NCI-H146 (cell line): ENCODE measurements at places on chromosomes 16 and 17.

DNA sequence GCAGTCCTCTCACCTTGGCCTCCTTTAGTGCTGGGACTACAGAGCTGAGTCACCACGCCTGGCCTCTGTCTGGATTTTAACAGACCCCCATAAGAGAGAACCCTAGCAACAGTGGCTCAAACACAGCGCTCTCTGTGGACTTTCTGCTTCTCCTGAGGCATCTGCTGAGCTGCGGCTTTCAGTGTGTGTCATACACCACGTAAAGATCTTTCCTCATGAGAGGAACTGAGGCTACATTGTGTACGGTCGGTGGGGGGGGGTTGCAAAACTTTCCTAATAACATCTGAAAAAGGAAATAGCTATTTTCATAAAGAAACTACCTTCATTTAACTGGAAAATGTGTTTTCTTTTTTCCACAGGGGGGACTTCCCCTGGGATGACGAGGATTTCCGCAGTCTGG is 32.9 kb downstream of the DEF8 start:
- no peak for DNase-seq

GRCh38 chr16:67995423-67995822 is 3.9 kb downstream of the DPEP2 start:
- DNase-seq = no peak

DNA sequence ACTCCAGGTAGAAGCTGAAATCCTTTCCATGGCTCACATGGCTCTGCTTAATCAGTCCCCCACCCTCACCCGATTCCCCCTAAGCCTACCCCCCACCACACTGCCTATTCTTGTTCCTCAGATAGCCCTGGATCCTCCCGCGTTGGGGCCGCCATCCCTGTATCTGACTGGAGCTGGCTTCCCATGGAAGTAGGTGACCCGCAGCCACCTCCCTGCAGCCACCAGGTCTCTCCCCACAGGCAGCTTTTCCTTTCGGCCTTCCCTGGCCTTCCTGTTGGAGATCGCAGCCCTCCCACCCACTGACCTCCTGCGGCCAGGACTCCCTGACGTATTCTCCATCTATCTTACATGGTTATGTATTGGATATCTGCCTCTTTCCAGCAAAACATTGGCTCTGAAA is 82.3 kb upstream of the MED9 start:
- DNase-seq = no peak

GRCh38 chr17:50272711-50273653 is 1.3 kb upstream of the TMEM92 start:
- DNase-seq = no peak

DNA sequence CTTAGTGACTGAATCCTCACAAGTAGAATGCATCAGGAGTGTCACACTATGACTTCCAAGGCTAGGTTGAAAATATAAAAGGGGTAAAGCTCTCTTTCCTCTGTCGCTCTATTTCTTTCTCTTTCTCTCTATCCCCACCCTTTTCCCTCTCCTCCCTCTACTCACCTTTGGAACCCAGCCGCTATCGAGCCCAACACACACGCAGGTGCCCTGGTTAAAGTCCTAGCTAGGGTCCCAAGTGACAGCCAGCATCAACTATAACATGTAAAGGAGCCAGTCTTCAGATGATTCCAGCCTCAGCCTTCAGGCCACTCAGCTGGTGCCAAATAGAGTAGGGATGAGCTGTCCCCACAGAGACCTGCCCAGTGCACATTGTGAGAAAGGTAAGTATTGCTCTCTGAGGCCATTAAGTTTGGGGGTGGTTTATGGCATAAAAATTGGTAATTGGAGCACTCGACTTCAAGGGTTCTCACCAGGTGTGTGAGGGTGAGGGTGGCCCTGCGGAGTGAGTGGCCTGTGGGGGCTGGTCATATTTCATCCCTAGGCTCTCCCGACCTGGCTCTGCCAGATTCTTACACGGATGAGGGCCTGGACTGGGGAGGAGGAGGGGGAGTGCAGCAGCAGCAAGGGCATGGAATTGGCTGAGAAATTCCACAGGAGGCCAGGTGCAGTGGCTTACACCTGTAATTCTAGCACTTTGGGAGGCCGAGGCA is 14.9 kb upstream of the C16orf54 start:
- DNase-seq = no peak

DNA sequence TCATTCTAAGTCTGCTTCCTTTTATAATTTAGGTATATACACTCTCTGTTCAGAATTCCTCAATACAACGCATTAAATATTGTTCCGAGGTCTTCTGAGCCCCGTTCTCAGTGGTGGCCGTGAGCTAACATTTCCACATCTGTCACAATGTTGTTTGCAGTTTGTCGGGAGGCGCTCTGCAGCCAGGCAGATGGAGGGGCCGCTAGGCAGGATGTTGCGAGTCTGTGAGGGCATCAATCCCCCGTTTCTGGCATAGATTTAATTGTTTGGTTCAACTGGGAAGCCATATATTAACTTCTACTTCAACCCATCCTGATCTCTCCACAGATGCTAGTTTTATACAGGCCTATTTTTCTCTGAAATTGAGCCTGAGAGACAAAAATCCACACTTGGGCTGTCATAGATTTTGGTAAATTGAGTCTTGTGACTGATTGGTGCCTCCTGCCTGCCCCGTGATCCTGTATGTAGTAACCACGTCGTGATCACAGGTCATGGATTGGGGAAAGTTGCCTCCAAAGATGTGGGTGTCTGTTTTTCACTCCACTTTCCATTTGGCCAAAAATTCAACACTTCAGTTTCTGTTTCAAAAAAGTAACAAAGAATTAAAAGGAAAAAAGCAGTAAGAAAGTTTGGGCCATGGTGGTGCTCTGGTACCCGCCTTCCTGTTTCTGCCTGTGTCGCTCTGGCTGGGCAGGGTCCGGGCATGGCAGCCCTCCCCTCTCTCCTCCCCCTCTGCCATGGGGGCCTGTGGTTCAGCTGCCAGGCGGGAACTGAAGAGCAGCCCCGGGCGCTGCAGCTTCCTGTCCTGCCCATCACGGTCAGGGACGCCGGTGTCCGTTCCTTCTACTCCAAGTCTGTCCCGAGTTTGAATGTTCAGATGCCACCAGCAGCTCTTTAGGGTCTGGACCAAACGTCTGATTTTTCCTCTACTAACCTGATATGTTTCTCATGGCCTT is 41.5 kb downstream of the RPTOR start:
- DNase-seq = no peak

DNA sequence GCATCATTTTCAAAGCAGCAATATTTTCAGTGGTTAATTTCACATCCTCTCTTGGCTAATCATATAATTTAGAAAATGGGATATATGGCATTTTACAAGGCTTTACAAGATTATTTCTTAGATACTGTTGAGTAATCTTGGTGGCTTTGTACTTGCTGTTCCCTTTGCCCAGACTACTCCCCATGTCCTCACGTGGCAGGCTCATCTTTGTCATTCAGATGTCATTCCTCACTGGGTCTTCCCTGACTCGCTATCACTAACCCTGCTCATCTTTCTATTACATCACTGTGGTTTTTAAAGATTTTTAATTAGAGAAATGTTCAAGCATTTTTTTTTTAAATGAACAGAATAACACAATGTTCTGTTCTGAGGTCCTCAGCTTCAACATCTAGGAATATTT is 240.0 kb upstream of the IRX5 start:
- DNase-seq = no peak

DNA sequence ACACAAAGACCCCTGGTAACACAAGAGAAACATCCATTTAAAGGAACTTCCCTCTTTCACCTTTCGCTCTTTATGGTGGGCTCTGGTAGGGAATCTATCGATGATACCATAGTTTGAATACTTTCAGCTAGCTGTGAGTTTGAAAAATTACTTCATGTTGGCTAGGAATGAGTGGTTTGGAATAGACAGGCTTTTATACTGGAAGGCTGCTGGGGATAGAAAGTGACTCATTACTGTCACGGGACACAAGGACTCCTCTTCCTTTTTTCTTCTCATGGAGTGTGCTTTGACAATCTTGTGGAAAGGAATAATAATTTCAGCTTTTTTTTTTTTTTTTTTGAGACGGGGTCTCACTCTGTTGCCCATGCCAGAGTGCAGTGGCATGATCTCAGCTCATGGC is 76.9 kb downstream of the CYB561 start:
- no peak for DNase-seq

DNA sequence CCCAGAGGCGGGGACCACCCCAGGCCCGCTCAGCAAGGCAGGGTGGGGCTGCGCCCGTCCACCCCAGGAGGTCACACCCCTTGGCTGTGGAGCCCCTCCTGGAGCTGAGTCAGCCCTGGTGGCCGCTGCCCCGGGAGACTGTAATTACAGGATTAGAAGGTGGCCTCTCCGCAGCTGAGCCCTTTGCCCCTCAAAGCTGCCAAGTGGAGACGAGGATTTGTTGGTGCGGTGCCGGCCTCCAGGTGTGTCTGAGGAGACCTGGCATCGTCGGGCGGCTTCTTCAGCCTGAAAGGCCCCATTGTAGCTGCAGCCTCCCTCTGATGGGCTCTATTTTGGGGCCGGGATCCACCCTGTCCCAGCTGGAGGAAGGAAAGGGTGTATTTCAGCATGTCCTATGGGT is 22.7 kb upstream of the SPNS2 start:
- DNase-seq = no peak

DNA sequence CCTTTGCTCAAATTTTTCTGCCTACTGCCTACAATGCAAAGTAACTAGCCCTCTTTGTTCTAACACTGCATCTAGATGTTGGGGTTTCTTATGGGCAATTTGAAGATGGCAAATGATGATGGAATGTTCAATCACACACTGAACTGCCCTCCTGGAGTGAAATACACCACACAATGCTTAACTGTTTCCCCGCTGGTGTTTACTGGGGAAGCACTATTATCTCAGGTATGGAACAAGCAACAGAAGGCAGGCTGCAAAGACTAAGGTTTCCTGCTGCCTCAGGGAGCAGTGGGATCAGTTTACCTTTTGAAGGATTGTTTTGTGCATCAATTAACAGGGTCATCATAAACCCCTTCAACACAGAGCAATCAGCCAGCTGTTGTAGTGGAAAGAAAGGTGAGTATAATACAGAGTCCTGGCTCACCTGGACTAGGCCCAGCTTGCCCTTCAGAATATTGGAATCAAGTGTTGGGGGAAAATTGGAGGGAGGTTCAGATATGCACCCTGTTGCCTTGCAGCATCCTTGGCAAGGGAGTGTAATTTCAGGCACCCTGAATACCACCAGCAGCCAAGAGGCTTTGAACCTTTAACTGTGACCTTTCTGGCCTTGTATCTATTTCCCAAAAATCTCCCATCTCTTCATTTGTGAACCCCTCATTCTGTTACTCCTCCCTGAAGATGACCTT is 105.4 kb upstream of the CDH11 start:
- no peak for DNase-seq

DNA sequence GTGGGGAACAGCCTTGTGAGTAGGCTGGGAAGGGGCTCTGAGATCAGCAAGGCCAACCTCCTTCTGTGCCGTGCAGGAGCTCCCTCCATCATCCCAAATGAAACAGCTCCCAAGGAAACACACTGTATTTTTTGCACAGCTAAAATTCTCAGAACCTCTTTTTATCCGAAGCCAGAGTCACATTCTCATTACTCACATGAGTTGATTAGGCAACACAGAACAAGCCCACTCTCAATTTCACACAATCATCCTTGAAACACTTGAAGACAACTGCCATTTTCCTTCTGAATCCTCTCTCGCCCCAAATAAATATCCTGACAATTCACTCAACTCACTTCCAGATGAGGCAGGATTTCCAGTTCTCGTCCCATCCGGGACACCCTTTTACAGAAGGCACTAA is 66.1 kb downstream of the MYO18A start:
- DNase-seq = no peak

GRCh38 chr17:42341568-42341967 is 46.7 kb downstream of the STAT3 start:
- no peak for DNase-seq

- no peak for DNase-seq
Measured at GRCh38 chr17:67297454-67297960, 52.5 kb upstream of the HELZ start.

GRCh38 chr17:7307686-7308624 is 527 bp downstream of the EIF5A start:
- peak; percentile 43 for DNase-seq

DNA sequence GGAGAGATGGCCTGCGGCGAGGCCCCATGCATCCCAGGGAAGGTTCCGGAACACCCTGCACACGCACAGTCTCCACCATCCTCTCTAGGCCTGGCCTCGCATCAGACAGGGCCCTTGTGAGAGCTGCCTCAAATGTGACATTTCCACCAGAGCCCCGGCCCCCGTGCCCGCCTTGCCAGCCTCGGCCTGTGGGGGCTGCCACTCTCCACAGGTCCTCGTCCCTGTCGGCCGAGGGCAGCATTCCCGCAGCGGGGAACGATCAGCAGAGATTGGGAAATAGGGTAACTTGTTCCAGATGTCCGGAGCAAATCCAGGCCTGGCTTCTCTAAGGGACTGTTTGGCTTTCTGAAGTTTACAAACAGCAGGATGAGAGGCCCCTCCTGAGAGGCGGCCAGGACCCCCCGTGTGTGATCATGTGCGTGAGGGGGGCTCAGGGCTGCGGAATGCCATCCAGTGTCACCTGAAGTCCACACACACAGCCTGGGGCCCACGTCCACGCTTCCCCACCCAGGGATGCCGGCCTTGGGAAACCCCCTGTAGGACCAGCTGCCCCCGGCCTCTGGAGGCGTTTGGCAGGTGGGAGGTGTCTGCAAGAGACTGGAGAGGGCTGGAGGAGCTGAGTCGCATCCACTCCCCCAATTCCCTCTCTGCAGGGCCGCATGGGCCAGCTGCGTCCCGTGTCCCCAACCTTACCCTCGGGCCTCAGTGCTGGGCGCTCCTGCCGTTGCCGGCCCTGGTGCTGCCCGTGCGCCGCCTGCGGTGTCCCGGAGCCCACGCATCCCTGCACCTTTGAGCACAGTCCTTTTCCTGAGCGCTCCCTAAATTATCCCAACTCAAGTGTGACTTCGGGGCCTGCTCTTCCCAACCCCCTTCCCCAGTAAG is 70.4 kb downstream of the ZDHHC7 start:
- DNase-seq = no peak

- no peak for DNase-seq
Measured at GRCh38 chr17:32269377-32269776, 3.7 kb downstream of the RHBDL3 start.

DNA sequence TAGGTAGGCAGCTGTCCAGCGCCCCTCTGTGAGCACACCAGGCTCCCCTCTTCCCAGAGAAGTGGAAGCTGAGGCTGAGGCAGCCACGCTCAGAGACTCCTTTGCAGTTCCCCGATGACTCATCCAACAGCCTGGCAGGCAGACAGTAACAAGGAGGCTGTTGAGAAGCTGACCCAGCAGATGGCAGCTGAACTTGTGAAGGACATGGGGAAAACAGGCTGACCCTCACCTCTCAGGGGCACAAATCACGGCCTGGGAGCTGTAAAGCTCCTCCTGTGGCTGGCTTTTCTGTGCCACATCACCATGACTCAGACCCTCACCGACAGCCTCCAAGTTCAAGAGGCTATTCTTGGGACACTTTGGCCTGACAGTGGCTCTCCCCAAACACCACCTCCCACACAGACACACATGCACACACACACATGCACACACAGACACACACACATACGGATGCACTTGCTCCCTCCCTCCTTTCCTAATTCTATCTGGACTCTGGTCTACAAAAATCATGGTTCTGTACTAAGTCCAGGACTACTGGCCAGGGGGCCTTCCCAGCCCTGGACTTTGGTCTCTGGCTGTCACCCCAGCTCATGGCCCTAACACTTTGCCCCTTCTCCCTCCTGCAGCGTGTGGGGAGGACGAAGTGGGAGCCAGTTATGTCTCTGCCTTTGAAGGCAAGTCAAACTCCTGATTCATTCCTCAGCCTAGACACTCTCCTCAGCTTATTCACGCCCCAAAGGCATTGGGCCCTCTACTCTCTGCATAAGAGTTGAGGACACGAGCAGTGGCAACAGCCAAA is 23.2 kb downstream of the MAP3K14 start:
- no peak for DNase-seq
